Tibial artery (tissue), 4 donors: ENCODE measurements at places on chromosomes 16 and 17.
A peak's percentile ranks its signal among the peaks of the same experiment; 100 is the strongest.

- no peaks in the 10 kb centered on the region for H3K27me3 ChIP-seq
- H3K36me3 ChIP-seq = no peaks in the 10 kb centered on the region
- peak overlapping the region; percentile 73 for H3K4me3 ChIP-seq
- H3K27ac ChIP-seq = peak overlapping the region; percentile 96
Observed at GRCh38 chr16:588639-588888, 1.3 kb upstream of the RAB40C start.

- H3K4me3 ChIP-seq = peak overlapping the region; percentile 38
- H3K27me3 ChIP-seq = no peaks in the 10 kb centered on the region
- peak; percentile 94 for DNase-seq
Observed at GRCh38 chr17:12627177-12627629, 38.5 kb upstream of the MYOCD start.

DNA sequence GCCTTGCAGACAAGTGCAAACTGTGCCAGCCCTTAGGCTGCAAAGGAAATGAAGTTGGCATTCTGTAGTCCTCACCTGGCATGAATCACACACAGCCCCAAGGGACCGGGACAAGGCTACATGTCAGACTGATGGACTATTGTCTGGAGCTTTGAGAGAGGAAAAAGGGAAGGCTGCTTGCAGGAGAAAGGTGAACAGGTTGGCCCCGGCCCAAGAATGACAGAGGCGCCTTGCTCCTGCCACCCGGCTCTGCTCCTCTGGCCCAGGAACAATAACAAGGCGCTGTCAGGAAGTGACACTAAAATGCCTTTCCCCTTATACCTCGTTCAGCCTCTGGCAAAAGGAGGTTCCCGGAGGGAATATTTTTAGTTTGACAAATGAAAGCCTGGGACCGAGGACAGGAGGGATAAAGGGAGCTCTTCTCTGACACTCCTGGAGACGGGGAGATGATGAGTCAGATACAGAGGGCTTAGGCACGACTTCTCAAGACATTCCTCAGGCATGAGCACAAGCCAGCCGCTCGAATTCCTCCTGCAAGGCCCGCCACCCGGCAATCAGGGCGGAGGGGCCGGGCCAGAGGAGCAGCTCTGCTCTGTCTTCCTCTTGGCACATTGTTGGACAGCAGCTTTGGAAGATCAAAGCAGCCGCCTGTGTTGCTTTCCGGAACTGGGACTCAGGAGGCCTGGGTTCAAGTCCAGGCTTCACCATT lies 105.8 kb downstream of the NOG start:
- DNase-seq = peak; percentile 24
- H3K27me3 ChIP-seq = no peaks in the 10 kb centered on the region
- H3K27ac ChIP-seq = no peak overlapping the region
- no peaks in the 10 kb centered on the region for H3K4me1 ChIP-seq
- no peaks in the 10 kb centered on the region for H3K36me3 ChIP-seq

DNA sequence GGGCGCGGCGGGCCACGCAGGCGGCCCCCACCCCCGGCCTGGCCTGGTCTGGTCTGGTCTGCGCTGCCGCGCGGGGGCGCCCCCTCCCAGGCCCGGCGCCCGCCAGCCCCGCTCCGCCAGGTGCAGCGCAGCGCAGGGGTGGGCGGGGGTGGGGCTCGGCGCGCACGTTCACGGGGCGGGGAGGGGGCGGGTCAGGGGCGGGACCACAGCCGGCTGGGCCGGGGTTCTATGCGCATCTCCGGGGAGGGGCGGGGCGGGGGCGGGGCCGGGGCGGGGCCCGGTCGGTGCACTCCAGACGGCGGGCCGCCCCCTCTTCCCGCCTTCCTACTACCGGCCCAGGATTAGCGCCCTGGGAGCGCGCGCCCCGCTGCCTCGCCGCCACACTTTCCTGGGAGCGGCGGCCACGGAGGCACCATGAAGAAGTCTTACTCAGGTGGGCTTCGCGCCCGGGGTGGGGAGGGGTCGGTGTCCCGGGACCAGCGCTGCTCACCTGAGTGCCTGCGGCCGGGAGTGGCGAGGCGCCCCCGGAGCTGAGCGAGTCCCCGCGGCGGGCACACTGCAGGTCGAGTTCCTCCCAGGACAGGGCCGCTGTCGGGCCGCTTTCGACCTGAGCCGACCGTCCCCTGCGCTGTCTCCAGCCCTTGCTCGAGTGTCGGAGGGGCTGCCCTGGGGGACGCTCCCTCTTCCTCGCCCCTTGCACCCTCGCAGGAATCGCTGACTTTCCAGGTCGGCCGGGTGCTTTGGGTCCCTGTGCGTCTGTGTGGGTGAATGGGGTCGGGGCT lies 140.5 kb downstream of the SEC14L1 start:
- no peak overlapping the region for H3K27ac ChIP-seq
- peaks cover 50% of the 10 kb centered on the region for H3K27me3 ChIP-seq
- DNase-seq = no peak
- H3K4me1 ChIP-seq = peaks cover 19% of the 10 kb centered on the region
- peak overlapping the region; percentile 40 for H3K4me3 ChIP-seq

- peaks cover 37% of the 10 kb centered on the region for H3K36me3 ChIP-seq
- H3K4me3 ChIP-seq = peak overlapping the region; percentile 83
- no peaks in the 10 kb centered on the region for H3K27me3 ChIP-seq
- H3K4me1 ChIP-seq = peaks cover 33% of the 10 kb centered on the region
- peak overlapping the region; percentile 86 for H3K27ac ChIP-seq
Observed at GRCh38 chr17:80415626-80416137, 715 bp downstream of the ENDOV start.

- H3K4me3 ChIP-seq = no peak overlapping the region
- no peaks in the 10 kb centered on the region for H3K27me3 ChIP-seq
- no peaks in the 10 kb centered on the region for H3K4me1 ChIP-seq
- DNase-seq = no peak
- no peak overlapping the region for H3K27ac ChIP-seq
- peaks cover 90% of the 10 kb centered on the region for H3K36me3 ChIP-seq
Observed at GRCh38 chr17:28615260-28615940, 1.4 kb upstream of the RSKR start.

- no peak overlapping the region for H3K4me3 ChIP-seq
- no peak overlapping the region for H3K27ac ChIP-seq
- H3K4me1 ChIP-seq = no peaks in the 10 kb centered on the region
Observed at GRCh38 chr16:10895053-10895946, 18.3 kb downstream of the CIITA start.

GRCh38 chr16:26569793-26570192 lies 496.9 kb upstream of the C16orf82 start:
- no peaks in the 10 kb centered on the region for H3K27me3 ChIP-seq
- H3K4me3 ChIP-seq = no peak overlapping the region
- no peak overlapping the region for H3K27ac ChIP-seq
- no peaks in the 10 kb centered on the region for H3K36me3 ChIP-seq
- DNase-seq = no peak
- H3K4me1 ChIP-seq = no peaks in the 10 kb centered on the region

- peak overlapping the region; percentile 18 for H3K27ac ChIP-seq
- H3K27me3 ChIP-seq = no peaks in the 10 kb centered on the region
- peaks cover 67% of the 10 kb centered on the region for H3K36me3 ChIP-seq
- H3K4me3 ChIP-seq = no peak overlapping the region
- no peaks in the 10 kb centered on the region for H3K4me1 ChIP-seq
Observed at GRCh38 chr16:15597822-15598647, 44.9 kb downstream of the MARF1 start.

GRCh38 chr17:52024300-52024870 lies 134.1 kb downstream of the CA10 start:
- no peaks in the 10 kb centered on the region for H3K36me3 ChIP-seq
- no peaks in the 10 kb centered on the region for H3K27me3 ChIP-seq
- no peak overlapping the region for H3K27ac ChIP-seq
- no peaks in the 10 kb centered on the region for H3K4me1 ChIP-seq
- H3K4me3 ChIP-seq = no peak overlapping the region

DNA sequence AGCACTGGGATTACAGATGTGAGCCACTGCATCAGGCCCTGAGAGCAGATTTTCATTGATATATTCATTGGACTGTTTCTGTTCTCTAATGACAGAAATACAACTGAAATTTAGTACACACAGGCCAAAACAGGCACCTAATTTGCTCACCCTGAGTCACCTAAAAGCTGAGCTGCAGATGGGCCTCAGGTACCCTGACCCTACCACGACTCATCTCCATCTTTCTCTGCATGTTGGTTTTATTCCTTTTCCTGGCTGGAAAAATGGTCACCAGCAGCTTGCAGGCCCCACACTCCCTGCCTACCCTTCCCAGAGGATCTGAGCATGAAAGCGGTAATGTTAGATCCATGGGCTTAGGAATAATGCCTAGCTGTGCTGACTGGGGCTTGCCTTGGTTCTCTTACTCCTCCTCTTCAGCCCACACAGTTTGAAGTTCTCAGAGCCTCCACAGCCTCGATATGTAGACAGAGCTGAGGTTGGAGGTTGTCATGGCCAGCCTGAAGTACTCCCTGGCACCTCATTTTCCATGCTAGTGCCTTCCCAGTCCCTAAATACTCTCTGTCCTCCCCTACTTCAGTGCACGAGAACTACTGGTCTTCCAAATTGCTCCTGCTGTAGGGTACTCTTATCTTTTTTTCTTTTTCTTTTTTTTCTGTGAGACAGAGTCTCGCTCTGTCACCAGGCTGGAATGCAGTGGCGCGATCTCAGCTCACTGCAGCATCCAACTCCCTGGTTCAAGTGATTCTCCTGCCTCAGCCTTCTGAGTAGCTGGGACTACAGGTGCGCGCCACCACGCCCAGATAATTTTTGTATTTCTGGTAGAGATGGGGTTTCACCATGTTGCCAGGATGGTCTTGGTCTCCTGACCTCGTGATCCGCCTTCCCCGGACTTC lies 51.1 kb downstream of the CENPV start:
- H3K36me3 ChIP-seq = peaks cover 4% of the 10 kb centered on the region
- DNase-seq = no peak
- no peaks in the 10 kb centered on the region for H3K4me1 ChIP-seq
- no peak overlapping the region for H3K4me3 ChIP-seq

- no peak overlapping the region for H3K27ac ChIP-seq
- peaks cover 54% of the 10 kb centered on the region for H3K27me3 ChIP-seq
- peak overlapping the region; percentile 27 for H3K4me3 ChIP-seq
- no peaks in the 10 kb centered on the region for H3K36me3 ChIP-seq
- DNase-seq = peak; percentile 93
Observed at GRCh38 chr17:81309140-81309858, 14.2 kb upstream of the SLC38A10 start.

DNA sequence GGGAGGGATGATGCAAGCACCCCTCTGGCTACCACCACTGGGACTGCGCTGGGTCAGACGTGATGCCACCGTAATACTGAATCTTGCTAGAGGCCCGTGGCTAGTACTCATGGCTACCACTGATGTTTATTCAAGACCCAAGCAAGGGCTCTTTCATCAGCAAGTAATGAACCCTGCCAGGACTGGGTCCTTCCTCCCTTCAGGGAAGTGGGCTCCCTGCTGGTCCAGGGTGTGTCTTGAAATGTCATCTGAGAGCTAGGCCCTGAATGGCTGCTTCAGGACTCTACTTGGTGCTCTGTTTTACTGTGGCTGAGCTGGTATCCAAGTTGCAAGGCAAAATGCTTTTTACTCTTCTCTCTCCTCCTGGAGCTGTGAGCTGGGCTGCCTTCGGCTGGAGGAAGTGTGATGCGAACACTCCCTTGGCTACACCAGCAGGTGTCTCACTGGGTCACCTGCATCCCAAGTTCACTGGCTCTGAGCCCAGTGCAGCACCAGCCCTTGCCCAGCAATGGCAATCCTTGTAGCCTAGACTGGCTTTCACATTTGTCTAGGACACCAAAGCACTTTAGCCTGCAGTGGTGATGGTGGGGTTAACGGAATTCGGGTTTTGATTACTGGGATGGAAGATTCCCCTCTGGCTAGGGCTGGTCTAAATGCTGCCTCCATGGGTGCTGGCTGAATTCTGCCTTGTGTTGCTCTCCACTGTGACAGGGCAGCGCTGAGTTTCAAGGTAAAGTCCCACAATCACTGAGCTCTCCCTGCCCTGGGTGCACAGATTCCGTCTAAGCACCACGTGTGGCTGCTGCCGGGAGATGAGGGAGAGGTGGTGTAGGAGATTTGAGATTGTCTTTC lies 98.6 kb downstream of the USP22 start:
- DNase-seq = no peak
- no peaks in the 10 kb centered on the region for H3K27me3 ChIP-seq
- no peak overlapping the region for H3K4me3 ChIP-seq

- H3K4me1 ChIP-seq = no peaks in the 10 kb centered on the region
- no peaks in the 10 kb centered on the region for H3K36me3 ChIP-seq
- H3K4me3 ChIP-seq = no peak overlapping the region
- no peaks in the 10 kb centered on the region for H3K27me3 ChIP-seq
- no peak for DNase-seq
Observed at GRCh38 chr17:67412032-67412431, 35.0 kb downstream of the PITPNC1 start.

- H3K27me3 ChIP-seq = no peaks in the 10 kb centered on the region
- no peak overlapping the region for H3K4me3 ChIP-seq
- H3K4me1 ChIP-seq = peaks cover 3% of the 10 kb centered on the region
- DNase-seq = no peak
Observed at GRCh38 chr17:29444589-29444988, 54.4 kb downstream of the TAOK1 start.

DNA sequence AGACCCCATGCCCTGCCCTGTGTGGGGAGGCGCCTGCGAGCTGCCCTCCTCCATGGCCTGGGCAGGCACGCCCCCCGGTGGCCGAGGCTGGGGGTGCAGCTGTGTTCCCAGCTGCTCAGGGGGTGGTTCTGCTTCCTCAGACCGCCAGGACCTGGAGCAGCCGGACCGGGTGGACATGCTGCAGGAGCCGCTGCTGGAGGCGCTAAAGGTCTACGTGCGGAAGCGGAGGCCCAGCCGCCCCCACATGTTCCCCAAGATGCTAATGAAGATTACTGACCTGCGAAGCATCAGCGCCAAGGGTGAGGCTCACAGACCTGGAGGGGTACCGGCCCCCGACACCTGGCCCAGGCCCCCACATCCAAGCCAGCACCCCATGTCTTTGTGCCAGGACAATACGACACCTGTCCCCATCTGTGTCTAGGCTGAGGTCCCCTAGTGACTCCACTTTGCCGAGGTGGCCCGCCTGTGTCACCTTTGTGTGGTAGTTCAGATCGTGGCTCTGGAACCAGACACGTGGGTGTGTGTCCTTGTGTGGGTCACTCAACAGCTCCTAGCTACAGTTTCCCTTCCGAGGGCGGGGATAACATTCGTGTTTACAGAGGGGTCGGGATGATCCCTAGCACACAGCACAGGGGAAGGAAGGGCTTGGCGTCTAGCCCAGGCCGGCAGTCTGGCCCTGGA lies 9.3 kb downstream of the GJD3 start:
- H3K27ac ChIP-seq = peak overlapping the region; percentile 46
- H3K36me3 ChIP-seq = no peaks in the 10 kb centered on the region
- H3K4me3 ChIP-seq = no peak overlapping the region
- H3K27me3 ChIP-seq = no peaks in the 10 kb centered on the region
- H3K4me1 ChIP-seq = peaks cover 3% of the 10 kb centered on the region

DNA sequence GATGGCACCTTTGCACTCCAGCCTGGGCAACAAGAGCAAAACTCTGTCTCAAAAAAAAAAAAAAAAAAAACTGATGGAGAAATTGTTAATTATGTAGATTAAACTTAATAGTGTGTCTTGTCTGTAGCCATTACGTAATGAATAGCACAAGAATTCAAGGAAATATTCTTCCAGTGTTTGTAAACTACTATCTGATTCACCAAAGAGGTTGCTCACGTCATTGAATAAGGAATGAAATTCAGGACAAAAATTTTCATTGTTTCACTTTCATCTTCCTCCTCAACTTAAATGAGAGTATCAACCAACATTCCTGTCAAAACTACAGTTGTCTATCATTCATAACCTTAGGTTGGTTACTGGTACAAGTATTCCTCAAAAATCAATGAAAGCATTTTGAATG lies 30.7 kb upstream of the MYO18A start:
- DNase-seq = no peak
- no peak overlapping the region for H3K27ac ChIP-seq
- H3K27me3 ChIP-seq = no peaks in the 10 kb centered on the region
- H3K4me1 ChIP-seq = no peaks in the 10 kb centered on the region

GRCh38 chr17:75996665-75997590 lies 3.7 kb upstream of the CDK3 start:
- no peak overlapping the region for H3K4me3 ChIP-seq
- peaks cover 8% of the 10 kb centered on the region for H3K4me1 ChIP-seq
- no peaks in the 10 kb centered on the region for H3K27me3 ChIP-seq
- no peak for DNase-seq
